Tibial nerve (tissue), 4 donors: ENCODE measurements at places on chromosomes 2 and 18.

- no peak overlapping the region for H3K27ac ChIP-seq
- no peaks in the 10 kb centered on the region for H3K27me3 ChIP-seq
- no peak overlapping the region for H3K4me3 ChIP-seq
- no peaks in the 10 kb centered on the region for H3K36me3 ChIP-seq
- DNase-seq, result no peak
Measured at GRCh38 chr18:56433919-56434318, 204.5 kb downstream of the TXNL1 start.

DNA sequence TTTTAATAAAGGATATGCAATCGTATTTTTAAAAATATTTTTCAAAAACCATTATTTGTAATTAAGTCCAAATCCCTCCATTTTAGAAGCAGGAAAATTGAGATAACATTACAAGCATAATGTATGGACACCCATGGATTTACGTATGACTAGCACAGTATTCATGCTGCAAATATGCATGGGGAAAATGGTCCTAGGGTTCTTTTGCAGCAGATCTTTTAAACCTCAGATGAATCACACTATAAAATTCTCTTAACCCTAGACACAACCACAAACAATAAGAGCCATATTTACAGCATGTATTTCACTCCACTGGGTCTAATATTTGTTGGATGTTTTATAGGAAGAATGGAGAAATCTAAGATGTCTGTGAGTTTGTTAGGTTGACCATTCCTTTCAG lies 453.4 kb downstream of the TGIF1 start:
- H3K27me3 ChIP-seq, result no peaks in the 10 kb centered on the region
- H3K4me3 ChIP-seq, result no peak overlapping the region
- DNase-seq, result no peak
- H3K4me1 ChIP-seq, result no peaks in the 10 kb centered on the region
- H3K27ac ChIP-seq, result no peak overlapping the region

DNA sequence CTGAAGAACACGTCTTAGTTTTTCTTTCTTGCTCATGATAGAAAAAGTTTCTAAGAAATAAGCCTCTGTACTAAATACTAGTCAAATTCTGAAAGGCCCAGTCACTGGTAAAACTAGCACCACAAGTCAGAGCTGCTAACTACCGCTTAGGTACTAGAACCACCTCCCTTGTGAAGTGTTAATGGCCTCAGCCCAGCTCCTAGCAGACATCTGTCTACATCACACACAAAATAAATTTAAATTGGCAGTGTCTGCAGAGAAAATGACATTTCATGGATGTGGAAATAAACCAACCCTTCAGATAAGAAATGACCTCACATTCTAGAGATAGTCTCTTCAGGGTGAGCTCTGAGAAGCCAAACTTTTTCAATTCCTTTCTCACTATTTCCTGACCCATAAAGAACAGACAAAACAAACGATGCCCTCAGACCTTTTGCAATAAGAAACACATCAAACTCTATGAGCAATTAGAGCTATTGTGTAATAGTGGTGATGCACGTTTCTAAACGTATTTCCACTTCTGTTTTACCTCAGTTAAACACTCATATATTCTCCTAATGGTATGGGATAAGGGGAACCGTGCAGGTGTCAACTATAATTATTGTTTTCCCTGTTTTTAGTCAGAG lies 70.3 kb upstream of the DSG1 start:
- H3K27ac ChIP-seq, result no peak overlapping the region
- H3K36me3 ChIP-seq, result no peaks in the 10 kb centered on the region
- DNase-seq, result no peak
- no peaks in the 10 kb centered on the region for H3K4me1 ChIP-seq
- H3K4me3 ChIP-seq, result no peak overlapping the region

DNA sequence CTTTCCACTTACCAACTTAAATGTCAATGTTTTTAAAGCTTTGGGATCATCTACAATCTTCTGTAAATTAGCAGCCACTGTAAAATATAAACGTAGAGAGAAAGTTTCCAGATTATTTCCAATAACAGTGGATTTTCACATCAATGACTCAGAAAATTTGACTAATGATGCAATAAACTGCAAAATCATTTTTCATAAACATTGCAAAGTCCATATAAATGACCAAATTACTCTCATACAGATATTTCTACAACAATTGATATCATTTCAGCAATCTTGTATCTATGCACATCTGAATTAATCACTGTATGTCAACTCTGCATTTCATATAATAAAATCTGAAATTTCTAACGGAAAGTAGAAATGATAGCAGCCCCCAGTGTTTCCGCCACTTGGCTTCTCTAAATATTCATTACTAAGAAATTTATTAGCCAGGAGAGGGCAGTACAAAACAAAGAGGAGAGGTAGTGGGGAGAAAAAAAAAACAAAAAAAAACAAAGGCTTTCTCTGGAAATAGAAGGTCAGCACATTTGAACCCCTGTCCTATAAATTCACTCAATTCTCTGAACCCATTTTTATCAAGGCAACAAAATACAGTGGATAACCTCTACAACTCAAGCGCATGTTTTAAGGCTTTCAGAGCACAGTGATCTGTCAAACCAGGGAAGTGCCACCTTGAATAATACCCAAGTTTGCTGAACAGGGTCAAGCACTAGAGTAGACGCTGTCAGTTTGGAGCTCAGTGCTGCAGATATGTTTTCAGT lies 282.6 kb downstream of the STK39 start:
- H3K4me1 ChIP-seq, result no peaks in the 10 kb centered on the region
- H3K4me3 ChIP-seq, result no peak overlapping the region
- H3K27me3 ChIP-seq, result no peaks in the 10 kb centered on the region

DNA sequence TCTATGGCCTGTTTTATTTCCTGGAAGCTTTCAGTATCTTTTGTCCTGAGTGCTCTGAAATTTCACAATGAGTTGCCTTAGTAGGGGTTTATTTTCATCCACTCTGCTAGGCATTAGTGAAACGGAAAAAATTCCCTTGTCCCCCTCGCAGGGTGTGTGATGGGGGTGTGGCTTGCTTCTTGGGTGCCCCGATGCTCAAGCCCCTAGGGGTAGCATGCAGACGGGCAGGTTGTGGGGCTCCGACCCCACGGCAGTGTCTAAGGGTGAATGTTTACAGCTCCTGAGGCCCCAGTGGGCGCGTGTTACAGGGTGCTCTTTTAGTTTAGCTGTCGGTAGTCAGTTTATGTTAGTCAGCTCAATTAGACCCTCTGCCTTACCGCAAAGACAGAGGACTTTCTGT lies 32.2 kb upstream of the MAP4K4 start:
- no peak overlapping the region for H3K4me3 ChIP-seq
- DNase-seq, result no peak
- H3K27ac ChIP-seq, result no peak overlapping the region
- H3K4me1 ChIP-seq, result no peaks in the 10 kb centered on the region

- H3K4me3 ChIP-seq, result no peak overlapping the region
- DNase-seq, result no peak
- H3K27me3 ChIP-seq, result no peaks in the 10 kb centered on the region
- no peaks in the 10 kb centered on the region for H3K4me1 ChIP-seq
- H3K27ac ChIP-seq, result no peak overlapping the region
Measured at GRCh38 chr2:40629768-40630434, 178.0 kb upstream of the SLC8A1 start.
